ENCODE measurements at places on chromosomes 7 and 10.

DNA sequence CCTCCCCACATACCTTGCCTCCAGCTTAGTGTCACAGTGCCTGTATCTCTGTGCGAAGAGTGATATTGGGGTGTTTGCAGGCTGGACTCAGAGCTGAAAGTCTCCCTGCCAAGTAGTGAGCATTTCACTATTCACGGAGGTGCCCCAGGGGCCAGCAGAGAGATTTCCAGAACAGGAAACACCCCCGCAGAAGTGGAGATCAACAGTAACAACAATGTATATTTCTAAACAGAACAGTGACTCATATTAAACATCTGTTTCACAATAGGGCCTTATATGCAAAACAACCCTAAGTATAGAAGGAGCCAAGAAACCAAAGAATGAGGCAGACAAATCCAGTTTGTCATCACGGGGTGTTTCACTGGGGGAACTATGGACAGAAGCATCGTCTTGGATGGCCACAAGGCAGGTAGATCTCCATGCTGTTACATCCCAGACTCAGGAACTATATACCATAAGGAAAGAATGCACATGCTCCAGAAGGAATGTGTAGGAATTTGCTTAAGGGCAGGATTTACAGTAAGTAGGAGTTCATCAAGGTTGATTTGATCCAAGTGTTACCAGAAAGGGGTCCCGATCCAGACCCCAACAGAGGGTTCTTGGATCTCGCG, 29.3 kb upstream of the CCL24 start:
- no peak for DNase-seq

GRCh38 chr7:33923440-33924229, 18.3 kb downstream of the BMPER start:
- DNase-seq: no peak

DNA sequence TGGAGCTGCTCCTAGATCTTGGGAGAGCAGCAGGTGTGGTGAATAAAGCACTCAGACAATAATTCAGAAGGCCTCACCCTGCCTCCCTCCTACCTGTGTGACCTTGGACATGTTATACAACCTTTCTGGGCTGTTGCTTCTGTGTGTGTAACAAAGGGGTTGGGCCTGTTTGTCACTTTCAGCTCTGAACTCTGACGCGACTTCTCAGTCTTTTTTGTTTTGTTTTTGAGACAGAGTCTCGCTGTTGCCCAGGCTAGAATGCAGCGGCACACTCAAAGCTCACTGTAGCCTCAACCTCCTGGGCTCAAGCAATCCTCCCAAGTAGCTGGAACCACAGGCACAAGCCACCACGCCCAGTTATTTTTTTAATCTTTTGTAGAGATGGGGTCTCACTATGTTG, 89.3 kb downstream of the DNMBP start:
- DNase-seq: no peak

GRCh38 chr7:91866599-91867148, 13.8 kb downstream of the MTERF1 start:
- no peak for DNase-seq

DNA sequence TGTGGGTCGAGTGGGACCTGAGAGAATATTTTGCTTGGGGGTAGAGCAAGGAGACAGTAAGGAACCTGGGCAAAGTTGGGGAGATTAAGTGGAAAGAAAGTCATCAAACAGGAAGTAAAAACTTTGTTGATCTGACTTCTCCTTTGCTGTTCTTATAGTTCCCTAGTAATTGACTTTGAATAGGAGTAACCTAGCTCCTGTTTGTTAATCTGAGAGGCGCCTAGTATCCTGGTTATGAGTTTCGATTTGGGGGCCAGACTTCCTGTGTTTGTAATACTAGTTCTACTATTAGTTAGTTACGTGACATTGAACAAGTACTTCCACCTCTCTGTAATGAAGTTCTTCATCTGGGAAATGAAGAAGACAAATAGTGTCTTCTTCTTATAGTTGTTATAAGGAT, 99.1 kb downstream of the ZNF365 start:
- no peak for DNase-seq

DNA sequence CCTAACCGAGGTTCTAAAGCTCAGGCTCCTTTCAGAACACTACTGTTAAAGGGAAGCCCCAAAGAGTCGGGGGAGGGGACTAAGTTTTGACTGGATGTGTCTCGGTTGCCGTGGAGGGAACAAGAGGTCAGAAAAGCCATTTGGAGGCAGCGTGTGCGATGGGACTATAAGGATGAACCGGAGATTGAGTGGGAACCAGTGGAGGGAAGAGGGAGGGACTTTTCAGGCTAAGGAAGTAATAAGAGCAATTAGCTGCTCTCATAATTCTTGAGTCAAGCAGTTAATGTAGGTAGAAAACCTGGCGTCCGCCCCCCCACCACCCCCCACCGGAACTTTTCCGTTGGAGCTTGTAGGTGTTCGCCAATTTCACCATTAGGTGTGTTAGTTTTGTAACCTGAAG, 491 bp upstream of the AKAP9 start:
- DNase-seq: no peak

DNA sequence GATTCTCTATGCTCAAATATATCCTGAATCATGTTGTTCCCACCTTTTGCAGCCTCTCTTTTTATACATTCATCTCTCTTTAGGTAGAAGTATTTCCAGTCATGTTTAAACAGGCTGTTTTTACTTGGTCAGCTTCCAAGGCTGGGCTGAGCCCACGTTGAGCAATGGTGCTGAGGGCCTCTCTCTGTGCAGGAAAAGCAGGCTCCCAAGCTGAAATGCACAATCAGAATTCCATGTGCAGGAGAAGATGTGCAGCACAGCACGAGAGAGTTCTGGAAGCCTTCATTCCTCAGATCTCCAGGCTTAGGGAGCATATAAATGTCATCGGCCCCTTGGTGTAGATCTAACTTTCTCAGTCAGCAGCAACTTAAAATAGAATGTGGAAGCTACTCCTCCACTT, 588.5 kb downstream of the TNS3 start:
- no peak for DNase-seq

DNA sequence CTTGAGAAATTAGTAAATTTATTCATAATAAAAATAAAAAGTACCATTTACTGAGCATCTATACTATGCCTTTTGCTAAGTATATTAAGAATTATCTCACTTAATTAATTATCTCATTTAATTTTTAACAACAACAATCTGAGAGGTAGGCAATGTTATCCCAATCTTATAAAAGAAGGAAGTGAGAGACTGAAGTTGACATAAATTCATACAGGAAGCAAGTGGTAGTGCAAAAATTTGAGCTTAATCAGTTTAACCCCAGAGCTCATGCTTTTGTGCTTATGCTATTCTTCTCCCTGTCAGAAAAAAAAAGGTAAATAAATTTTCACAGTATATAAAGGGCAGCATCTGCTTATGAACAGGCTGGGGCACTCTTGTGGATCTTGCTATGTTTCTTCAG, 2.7 kb upstream of the LIPF start:
- DNase-seq: no peak

DNA sequence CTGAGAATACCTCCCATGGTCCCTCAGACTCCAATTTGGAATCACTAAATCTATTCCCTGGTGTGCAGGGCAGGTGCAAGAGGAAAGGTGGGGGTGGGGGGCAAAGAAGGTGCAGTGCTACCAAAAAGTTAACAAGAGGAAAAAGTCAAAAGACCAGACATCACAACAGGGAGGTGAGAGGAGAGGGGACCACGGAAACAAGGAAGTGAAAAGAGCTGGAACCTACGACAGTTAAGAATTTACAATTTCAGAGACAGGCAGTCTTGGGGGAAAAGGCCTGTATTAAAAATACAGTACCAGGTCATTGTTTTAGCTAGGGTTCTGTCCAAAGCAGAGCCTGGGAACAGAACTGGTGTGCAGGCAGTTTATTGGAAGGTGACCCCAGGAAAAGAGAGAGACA, 14.6 kb downstream of the ITGB1 start:
- DNase-seq: no peak

GRCh38 chr7:126040114-126041045, 1110.8 kb upstream of the POT1 start:
- DNase-seq: no peak

GRCh38 chr10:49769692-49770091, 7.6 kb upstream of the OGDHL start:
- DNase-seq: no peak

DNA sequence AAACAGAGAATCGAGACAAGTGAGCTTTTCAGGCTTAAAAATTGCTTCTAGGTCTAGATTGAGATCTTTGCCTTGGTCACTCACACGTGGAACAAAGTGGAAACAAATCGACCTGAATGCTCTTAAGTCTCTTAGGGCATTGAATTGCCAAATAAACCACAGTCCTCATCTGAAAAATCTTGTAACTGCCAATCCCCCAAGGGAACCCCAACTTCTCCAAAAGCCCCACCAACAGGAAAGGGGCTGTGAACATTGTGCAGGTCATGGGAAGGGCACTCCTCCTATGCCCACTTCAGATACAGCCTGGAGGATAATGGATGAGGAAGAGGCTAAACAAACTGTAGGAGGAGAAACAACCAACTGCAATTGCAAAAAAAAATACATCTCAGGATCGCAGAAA, 91.3 kb downstream of the DGKI start:
- no peak for DNase-seq

- DNase-seq: no peak
Observed at GRCh38 chr7:5404421-5404826, 19.2 kb downstream of the TNRC18 start.

DNA sequence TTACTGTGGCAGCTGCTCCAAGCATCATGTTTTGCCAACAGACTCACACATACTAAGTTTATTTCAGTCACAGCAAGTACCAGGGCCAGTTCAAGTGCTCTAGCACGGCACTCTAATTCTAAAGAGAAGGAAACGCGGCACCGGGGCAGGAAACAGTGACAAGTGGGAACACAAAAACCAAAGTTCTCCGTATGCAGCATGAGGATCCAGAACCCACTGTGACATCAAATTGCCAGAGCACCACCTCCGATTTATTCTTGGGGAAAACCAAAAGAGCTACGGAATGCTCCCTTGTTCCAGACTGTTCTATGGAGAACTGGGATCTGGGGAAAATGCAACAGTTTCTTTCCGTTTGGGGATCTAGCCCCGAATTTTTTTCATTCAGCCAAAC, 448 bp upstream of the PTER start:
- no peak for DNase-seq

- no peak for DNase-seq
Observed at GRCh38 chr10:131312478-131312836, 936 bp upstream of the TCERG1L start.

GRCh38 chr10:84762754-84763394, 434.5 kb downstream of the CCSER2 start:
- DNase-seq: no peak
